ENCODE measurements at places on chromosomes 7 and 10.

- no peak for DNase-seq
Measured at GRCh38 chr7:27606270-27607209, 56.1 kb downstream of the HIBADH start.

DNA sequence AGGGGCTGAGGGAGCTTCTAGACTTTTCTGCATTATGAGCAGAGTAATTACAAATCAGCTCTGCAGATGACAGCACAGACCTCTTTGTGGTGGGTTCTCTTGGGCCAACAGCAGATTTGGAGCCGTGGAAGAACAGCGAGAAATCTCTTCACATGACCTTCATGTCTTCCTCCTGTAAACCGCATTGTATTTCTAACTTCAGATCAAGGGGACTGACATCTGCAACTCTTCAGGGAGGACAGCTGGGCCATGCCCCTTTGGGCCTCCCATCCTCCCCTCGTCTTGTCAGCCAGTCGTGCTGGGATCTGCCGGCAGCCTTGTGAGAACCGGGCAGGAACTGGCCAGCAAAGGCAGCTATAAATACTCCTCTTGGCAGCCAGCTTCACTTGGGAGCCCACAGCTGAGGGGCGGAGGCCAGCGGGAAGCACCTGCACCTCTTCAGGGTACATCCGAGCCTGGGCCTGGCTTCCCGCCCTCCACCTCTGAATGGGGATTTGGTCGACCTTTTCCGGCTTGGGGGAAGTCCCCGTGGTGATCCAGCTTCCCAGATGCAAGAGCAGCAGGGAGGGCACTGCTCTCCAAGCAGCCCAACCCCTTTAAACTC is 54.7 kb downstream of the STEAP1B start:
- DNase-seq = no peak

GRCh38 chr10:117578999-117579590 is 36.5 kb downstream of the EMX2 start:
- no peak for DNase-seq

- DNase-seq = peak; percentile 47
Measured at GRCh38 chr7:139618482-139619366, 95.2 kb downstream of the CLEC2L start.

DNA sequence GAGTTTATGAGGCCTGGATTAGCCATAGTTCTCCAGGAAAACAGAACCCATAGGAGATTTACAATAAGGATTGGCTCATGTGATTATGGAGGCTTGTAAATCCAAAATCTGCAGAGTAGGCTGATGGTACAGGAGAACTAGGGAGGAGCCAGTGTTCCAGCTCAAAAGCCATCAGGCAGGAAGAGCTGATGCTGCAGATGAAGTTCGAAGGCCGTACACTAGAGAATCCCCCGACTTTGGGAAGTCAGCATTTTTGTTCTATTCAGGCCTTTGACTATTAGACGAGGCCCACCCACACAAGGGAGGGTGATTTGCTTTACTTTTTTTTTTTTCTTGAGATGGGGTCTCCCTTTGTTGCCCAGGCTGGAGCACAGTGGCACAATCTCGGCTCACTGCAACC is 37.6 kb downstream of the KIN start:
- DNase-seq = no peak

DNA sequence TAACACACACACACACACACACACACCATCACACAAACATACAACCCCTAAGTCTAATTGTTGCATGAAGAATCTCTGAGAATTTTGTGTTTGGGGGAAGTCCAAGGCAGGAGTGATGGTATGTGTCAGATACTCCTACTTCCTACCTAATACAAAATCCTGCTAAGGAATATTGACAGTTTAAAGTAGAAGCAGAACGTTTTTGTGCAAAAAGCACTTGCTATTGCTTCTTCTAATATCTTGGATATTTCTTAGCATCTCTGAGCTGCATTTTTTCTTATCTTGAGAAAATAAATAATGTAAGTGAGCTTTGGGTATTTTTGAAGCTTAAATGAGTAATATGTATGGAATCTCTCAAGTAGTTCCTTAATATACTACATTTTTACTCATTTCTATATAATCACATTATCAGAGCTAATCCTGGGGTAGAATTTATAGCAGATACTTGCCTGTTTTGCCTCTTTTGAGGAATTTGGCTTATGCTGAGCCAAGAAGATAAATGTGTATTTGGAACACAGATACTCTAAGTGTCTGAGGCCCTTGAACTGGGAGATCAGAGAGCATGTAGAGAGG is 212.3 kb downstream of the DKK1 start:
- DNase-seq = no peak

- DNase-seq = no peak
Measured at GRCh38 chr10:105800641-105801040, 1159.6 kb downstream of the SORCS3 start.

- DNase-seq = no peak
Measured at GRCh38 chr7:26664735-26665416, 199.5 kb downstream of the SKAP2 start.

GRCh38 chr10:73076360-73077183 is 20.1 kb downstream of the P4HA1 start:
- peak; percentile 73 for DNase-seq

DNA sequence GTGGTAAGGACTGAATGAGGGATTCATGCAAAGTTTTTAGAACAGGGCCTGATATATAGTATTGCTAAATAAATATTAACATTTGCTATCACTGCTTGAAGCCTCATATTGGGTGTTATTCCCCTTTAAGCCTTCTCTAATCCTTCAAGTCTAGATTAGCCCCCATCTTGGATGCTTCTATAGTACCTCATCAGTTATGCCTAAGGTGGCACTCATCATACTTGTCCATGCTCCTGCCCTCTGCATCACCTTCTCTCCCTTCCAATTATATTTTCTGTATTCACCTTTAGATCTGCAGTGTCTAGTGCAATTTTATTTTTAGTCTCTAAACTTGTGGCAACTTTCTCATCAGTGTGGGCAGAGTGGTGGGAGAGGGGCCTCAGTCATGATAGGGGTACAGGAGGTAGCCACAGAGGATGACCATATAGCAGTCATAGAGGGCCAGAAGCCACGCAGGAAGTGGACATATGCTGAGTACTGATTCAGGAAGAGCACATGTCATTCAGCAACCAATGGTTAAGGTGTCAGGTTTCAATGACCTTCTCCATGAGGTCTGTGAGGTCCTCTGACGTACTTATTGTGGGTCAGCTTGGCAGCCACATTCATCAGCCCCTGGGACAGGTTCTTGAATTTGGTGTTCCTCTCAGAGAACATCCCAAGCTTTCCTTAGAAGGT is 2.5 kb downstream of the ENTPD1 start:
- no peak for DNase-seq

GRCh38 chr10:131404886-131405285 is 93.4 kb upstream of the TCERG1L start:
- no peak for DNase-seq

- no peak for DNase-seq
Measured at GRCh38 chr7:155947051-155947450, 134.8 kb upstream of the SHH start.

DNA sequence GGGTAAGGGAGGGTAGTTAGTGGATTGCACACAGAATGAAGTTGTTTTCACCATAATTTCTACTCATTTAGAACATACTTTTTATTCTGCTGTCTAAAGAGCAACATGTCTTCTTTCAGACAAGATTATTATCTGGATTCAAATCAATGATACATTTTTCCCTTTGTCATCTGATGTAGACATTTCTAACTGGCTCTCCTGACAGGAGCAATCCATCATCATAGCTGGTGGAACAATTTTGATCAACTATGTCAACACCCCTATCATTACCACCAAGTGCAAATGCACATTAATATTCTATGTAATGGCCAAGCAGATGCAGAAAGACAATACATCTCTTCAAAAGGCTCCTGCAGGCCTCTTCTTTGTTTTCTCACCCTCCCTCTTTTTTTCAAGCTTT is 672.9 kb upstream of the LRRTM3 start:
- DNase-seq = no peak

DNA sequence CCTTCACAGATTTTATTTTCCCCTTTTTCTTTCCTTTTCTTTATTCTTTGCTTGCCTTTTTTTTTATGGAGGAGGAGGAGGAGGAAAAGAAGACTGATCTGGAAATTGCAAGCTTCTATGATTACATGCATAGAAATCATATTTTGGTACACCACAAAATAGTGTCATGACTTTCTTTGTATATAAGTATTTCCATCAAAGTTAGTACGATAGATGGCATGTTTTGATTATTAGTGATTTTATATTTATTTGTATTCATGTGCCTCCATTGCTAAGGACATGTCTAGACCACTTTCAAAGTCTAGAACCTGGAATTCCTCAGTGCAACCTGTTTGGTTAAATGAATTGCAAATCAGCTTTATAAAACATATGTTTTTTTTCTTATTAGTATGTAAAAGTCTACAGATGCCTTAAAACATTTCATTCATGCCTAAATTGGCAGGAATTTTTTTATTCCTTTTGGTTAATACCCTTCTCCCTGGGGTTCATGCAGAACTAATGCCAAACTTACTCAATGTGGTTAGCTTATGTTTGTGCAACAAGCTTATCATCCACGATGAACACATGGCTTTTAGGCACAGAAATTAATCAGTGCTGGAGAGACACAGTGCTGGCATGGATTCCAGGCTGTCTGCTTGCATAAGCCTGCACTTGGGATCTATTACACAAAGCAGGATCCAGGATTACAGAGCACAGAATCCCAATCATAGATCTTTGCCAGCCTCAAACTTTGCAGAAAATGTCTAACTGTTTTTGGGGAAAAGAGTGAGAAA is 213.1 kb downstream of the CHRM2 start:
- no peak for DNase-seq

GRCh38 chr10:125377368-125377767 is 217.0 kb upstream of the CTBP2 start:
- no peak for DNase-seq

DNA sequence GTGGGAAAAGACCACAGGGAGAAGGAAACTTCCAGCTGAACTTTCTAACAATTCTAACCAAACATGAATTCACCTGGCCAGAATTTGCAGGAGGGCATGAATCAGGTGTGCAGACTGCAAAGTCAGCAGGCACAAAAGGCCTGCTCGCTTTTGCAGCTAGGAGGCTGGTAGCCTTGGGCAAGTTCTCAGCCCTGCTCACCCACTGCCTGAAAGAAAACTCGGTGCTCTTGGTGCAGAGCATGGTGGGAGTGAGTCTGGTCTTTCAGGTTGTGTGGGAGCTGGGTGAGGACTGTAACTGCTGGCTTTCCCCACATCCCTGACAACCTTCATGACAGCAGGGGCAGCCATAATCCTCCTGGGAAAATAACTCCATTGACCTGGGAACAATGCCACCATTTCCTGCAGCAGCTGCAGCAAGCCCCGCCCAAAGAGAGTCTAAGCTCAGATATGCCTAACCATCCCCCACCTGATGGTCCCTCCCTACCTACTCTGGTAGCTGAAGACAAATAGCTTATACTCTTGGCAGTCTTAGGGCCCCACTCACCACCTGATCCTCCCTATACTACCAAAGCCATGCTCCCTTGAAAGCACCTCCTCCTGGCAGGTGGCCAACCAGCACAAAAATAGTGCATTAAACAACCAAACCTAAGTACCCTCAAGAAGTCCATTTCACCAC is 31.6 kb downstream of the ZNF117 start:
- no peak for DNase-seq

DNA sequence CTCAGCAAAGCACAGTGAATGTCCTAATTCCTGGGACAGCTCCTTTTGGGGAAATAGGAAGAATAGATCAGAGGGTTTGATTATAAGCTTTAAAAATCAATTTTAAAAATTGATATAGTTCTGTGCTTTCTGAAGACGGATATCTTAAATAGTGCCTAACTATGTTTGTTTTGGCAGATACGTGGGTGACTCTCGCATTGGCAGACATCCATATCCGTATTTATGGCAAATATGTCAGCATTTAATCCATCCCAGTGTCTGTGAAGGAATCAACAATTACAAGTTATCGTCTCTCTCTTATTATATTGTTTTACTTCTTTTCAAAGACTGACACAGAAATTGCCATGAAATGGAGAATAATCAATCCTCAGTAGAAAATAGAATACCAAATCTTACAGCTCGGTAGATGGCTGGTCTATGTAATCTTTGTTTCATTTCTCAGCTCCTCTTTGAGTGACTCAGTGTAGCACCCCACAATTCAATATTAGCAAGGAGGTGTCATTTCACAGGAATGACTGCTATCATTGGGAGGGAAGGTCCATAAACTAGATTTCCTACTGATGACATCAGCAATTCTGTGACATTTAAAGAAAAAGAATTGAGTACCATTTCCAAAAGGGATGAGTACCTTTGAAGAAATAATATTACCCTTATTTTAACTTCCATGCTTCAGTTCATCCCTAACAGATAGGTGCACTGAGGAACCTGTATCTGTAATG is 186.4 kb upstream of the NFE2L3 start:
- no peak for DNase-seq

DNA sequence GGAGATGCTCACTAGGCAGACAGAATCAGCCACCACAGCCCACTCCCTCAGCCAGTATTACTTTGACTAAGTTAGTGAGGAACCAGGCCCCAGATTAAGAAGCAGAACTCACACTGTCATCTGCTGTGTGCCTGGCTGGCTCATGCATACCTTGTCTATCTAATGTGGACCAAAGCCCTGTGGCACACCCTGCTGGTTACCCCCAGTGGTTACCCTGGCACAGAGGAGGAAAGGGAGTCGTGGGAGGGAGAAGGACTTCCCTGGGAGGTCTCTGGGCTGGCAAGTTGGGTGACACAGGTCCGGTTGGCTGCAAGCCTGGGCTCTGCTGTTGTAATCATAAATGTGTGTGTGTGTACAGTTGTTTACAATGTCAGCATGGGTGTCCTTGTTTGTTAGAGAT is 7.5 kb upstream of the SH2D4B start:
- peak; percentile 26 for DNase-seq

DNA sequence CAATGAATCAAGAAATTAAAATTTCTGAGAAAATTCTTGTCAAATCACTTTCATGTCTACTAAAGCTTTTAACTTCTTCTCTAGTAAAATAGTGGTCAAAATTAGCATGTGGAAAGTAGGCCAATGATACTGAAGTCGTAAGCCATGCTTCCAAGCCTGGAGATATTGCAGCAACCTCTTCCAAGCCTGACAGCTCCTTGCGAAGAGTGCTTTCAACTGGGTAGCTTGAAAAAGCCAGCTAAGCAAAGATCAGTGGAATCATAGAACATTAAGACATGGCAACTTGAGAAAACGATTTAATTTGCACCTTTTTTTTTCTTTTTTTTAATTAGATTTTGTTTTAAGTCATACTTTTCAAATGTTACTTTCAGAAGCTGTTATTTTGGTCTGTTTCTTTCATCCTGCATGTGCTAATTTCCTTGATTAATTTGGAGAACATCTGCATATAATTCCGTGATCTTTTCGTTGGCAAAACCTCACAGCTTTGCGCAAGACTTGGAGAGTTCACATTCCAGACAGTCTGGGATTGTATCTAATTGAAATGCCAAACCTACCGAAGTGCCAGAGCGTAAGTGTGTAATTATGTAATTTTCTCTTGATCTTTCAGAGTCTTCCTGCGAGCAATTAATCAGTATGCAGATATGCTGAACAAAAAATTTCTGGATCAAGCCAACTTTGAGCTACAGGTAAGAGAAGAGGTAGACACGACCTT is 142.2 kb upstream of the INSYN2A start:
- DNase-seq = no peak

- DNase-seq = no peak
Measured at GRCh38 chr7:77537778-77538280, 734 bp downstream of the PTPN12 start.
